RWPE1 (cell line): ENCODE measurements at places on chromosomes 16 and 17.

DNA sequence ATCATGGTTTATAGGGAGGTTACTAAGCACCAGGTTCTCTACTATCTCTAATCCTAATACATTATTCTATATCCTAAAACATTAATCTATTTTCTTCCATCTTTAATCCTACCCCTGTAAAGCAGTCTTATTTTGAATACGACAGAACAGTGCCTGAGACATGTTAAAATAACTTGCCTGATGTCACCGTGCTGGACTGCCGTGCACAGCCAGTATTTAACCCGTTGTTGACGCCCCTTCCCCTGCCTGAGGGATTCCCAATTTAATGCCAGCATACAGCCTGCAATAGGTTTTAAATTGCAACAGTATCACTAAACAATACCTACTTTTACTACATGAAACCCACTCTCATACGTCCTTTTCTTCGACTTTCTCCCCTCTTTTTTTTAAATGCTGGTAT, 133.3 kb downstream of the PARN start:
- DNase-seq, result no peak

DNA sequence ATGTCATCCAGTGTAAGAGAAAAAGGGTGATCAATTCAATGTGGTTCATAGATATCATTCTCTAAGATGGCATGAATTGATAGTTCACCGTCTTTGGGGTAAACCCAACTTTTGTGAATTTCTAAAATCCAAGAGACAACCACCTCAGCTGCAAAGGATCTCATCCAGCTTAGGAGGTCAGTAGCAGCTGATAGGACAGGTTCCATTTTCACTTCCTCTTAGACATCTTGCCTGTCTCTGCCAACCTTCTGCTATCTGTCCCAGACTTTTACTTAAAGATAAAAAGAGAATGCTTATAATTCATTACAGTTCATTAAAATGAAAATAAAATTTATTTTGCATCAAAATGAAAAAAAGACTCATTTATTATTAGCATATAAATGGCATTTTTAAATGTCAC, 468.2 kb downstream of the XYLT1 start:
- DNase-seq, result no peak

- DNase-seq, result no peak
These were observed 210.2 kb downstream of the KATNIP start for GRCh38 chr16:27759967-27760788.

DNA sequence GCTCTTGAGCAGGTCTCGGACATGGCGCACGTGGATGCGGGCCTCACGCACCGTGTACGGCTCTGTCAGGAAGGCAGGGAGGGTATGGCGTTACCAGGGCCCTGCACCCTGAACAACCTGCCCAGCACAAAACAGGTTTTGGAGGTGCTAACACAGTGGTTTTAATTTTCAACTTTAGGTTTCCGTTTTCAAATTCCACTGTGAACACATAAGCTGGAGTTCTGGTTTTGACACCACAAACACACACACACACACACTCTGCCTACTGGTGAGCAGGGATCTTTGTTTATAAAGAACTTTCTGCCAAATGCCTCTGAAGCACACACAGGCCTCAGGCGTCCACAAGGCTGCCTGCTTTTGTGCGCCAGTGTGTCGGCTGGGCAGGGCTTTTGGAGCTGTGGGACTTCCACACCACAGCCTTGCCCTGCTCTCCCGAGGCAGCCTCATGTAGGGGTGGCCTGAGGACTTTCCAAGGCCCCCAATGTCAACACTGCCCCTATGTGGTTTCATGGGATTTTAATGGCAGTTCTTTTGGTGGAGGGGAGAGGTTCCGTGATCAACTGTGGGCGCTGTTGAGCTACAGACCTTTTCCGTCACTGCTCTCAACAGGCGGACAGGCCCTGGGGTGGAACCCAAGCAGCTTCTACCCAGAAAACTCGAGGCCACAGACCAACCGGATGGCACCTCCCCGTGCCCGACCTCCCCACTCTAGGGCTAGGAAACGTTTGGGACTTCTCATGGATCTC, 9.4 kb downstream of the CLUH start:
- DNase-seq, result no peak

GRCh38 chr16:12245921-12246720, 269.6 kb downstream of the SNX29 start:
- no peak for DNase-seq

DNA sequence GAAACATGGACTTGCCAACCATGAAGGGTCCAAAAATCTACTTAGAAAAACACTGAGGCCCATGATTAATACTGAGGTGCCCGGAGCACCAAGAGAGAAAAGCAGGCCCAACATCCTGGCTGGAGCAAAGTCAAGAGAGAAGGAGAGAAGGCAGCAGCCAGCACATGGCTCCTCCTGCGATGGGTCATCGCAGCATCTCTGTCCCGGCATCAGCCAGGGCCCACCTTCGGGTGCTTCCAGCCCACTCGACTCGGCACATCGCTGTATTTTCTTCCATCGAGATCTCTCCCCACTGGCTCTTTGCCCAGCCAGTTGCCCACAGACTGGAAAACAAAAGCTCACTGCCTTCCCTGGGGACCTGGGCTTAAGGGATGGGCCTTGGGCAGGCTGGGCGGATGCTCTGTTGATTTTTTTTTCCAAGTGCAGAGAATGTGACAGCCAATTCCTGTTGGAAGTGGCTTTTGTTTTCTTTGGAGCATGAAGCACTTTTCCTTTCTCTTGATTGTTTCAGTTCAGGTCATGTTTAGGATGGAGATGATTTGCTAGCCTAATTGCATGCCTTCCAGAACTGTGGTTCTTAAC, 58.1 kb downstream of the CYB5B start:
- no peak for DNase-seq

- no peak for DNase-seq
These were observed 18.4 kb downstream of the CHD9NB start for GRCh38 chr16:53034306-53034705.

- no peak for DNase-seq
These were observed 249.6 kb upstream of the TNRC6C start for GRCh38 chr17:77708936-77709335.

- no peak for DNase-seq
These were observed 22.2 kb upstream of the C17orf113 start for GRCh38 chr17:42072323-42073187.

GRCh38 chr17:79654960-79655382, 44.1 kb upstream of the RBFOX3 start:
- no peak for DNase-seq

- peak; percentile 76 for DNase-seq
These were observed 37.2 kb upstream of the RGS9 start for GRCh38 chr17:65099941-65100315.

DNA sequence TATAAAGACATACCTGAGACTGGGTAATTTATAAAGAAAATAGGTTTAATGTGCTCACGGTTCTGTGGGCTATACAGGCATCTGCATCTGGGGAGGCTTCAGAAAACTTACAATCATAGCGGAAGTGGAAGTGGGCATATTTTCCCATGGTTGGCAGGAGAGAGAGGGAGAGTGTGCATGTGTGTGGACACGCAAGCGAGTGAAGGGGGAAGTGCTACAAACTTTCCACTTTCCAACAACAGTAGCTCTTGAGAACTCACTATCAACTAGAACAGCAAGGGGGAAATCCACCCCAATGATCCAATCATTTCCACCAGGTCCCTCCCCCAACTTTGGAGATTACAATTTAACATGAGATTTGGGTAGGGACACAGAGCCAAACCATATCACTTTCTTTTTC, 11.1 kb downstream of the TAOK1 start:
- DNase-seq, result no peak

DNA sequence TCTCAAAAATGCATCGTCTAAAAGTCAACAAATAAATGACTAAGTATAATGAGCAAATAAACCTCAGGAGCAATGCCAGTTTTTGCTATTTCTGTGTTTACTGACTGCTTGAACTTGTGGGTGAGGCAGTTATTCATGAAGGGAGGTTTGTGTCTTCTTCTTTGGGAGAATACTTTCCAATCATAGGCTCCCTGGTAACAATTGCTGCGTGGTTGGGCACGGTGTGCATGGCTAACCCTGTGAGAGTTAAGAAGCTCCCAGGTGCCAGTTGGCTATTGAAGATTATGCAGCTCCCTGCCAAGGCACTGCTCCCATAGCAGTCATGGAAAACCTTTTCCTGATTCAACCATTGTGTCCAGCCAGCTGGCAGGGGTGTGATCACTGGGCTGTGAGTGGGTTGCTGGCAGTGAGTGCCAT, 775.9 kb upstream of the GOT2 start:
- DNase-seq, result no peak

GRCh38 chr17:55433629-55434422, 12.2 kb upstream of the MMD start:
- DNase-seq, result peak; percentile 86

- DNase-seq, result no peak
These were observed 73.0 kb downstream of the PRKCB start for GRCh38 chr16:23908790-23909189.

GRCh38 chr16:6250511-6250910, 1082.1 kb upstream of the RBFOX1 start:
- DNase-seq, result no peak

GRCh38 chr17:29071303-29071702, 28.4 kb downstream of the PIPOX start:
- DNase-seq, result no peak

GRCh38 chr16:59394526-59394925, 660.4 kb upstream of the GOT2 start:
- DNase-seq, result no peak

DNA sequence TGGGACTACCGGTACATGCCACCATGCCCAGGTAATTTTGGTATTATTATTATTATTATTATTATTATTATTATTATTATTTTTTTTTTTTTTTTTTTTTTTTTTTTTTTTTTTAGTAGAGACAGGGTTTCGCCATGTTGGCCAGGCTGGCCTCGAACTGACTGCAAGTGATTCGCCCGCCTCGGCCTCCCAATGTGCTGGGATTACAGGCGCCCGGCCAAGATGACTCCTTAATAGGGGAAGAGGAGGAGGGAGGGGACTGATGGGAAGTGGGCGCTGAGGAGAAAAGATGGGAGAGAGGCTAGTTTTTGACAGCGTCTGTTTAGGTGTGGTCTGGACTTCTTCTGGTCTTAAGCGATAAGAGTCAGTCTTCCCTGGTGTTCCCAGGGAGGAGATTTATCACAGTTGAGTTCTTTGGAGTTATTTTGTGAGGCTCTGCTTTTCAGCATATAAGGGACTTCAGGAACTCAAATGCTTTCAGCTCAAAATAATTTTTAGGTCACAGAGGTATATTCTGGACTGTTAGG, 34.4 kb upstream of the SLC5A10 start:
- no peak for DNase-seq

DNA sequence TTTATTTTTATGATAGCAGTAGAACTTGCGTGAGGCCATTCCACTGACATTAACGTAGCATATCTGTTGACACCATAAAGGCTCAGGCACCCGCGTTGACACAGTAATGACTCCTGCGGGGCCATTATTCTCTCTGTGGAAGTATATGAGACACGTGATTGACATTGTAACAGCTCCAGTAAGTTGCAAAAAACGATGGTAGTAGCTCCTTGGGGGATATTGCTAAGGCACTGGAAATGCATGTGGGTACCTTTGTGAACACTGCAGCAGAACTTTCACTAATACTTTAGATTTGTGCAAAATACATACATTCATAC, 918.8 kb upstream of the CDH8 start:
- no peak for DNase-seq

DNA sequence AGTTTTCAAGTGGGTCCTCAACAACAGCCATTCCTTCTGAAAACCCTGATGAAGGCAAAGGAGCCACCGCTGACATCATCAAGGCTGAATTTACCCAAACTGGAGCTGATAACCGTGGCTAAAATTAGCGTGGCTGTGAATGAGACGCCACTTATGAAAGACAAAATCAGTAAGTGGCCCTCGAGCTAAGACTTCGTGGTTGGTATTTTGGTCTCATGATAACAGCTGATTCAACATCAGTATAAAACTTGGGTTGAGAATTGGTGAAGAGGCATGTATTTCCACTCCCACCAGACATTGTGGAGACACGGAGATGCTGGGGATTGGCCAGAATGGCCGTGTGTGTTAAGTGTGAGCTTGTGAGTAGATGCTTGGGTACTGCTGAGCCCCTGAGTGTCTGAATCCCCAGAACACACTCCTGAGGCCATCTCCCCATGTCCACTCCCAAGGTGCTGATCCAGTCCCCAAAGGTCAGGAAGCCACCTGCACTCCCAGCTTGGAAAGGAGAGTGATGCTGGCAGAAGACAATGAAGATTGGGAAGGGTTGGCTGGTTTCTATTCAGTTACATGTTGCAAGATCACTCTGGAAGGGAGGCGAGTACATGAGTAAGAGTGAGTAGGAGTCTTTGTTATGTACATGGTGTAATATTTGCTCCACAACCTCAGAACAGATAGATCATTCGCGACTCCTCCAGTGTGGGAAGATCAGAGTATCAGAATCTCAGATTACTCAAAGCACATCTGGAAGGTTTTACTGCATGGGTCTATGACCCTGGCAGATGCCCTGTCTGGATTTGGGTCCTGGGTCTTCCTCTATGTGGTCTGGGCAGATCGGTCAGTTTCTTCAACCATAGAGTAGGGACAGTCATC, 207.7 kb downstream of the HS3ST3A1 start:
- DNase-seq, result peak; percentile 48

GRCh38 chr16:78399384-78399783, 299.9 kb downstream of the WWOX start:
- no peak for DNase-seq

- DNase-seq, result no peak
These were observed 1.3 kb downstream of the USH1G start for GRCh38 chr17:74921769-74922168.

- no peak for DNase-seq
These were observed 89.4 kb downstream of the YPEL2 start for GRCh38 chr17:59420901-59421300.

DNA sequence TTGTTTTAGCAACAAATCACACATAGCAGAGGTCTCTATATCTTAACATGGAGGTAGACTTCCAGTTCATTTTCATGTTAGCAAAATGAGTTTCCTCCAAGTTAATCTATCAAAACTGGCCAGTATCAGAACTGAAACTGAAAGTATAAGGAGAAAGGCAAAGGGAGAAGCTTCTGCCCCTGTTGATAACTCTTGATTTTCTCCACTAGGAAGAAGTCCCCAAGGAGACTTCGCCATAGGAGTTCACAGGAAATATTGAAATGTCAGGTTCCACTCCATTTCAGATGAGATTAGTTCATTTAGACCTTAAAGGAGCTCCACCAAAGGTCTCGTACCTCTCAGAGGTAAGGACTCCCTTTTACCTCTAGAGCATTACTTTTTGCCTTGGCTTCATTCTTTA, 1.2 kb upstream of the OGFOD3 start:
- DNase-seq, result no peak

DNA sequence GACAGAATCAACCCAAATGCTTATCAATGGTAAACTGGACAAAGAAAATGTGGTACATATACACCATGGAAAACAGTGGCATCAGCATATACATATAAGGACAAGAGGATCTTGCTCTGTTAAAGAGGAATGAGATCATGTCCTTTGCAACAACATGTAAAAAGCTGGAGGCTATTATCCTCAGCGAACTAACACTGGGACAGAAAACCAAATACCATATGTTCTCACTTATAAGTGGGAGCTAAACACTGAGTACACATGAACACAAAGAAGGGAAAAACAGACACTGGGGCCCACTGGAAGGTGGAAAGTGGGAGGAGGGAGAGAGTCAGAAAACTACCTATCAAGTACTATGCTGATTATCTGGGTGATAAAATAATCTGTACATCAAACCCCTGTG, 447.3 kb upstream of the MAF start:
- DNase-seq, result no peak
